Stimulated activated CD8-positive, alpha-beta memory T cell treated with anti-CD3 and anti-CD28 coated beads, Interleukin-4, amount 100 ng/mL, for 4 hours (primary cell): ENCODE measurements at places on chromosomes 1 and 21.

GRCh38 chr1:91846007-91846638 lies 39.8 kb downstream of the TGFBR3 start:
- DNase-seq, result no peak

- DNase-seq, result no peak
Measured at GRCh38 chr1:225767634-225768540, 9.7 kb upstream of the SRP9 start.

GRCh38 chr1:92538413-92539061 lies 51.8 kb upstream of the GFI1 start:
- no peak for DNase-seq

DNA sequence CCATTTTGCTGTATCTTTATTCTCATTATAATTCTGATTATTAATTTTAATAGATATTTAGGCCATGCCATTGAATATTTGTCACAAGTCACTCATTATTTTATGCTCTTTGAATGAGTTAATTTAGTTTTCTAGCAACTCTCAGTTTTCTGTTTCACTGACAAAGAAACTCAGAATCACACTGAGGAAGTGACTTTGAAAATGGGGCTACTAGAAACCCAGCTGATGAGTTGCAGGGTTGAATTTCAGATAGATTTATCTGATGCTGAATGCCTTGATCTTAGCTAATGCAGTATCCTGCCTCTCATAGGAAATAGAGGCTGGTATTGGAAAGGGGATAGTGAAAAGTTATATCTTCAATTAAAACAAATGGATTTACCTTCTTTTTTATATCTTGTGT lies 67.4 kb upstream of the PLA2G4A start:
- DNase-seq, result no peak

GRCh38 chr1:101241485-101242225 lies 4.8 kb downstream of the S1PR1 start:
- DNase-seq, result no peak

- DNase-seq, result no peak
Measured at GRCh38 chr1:37372302-37372701, 102.1 kb upstream of the ZC3H12A start.

GRCh38 chr1:10415211-10415930 lies 14.9 kb upstream of the CENPS start:
- DNase-seq, result no peak

GRCh38 chr1:222392556-222392955 lies 155.3 kb downstream of the HHIPL2 start:
- no peak for DNase-seq
